Activated T-helper 1 cell treated with anti-CD3 and anti-CD28 coated beads, Interleukin-2, amount 50 U/mL, for 16 hours (primary cell): ENCODE measurements at places on chromosomes 4 and X.

GRCh38 chrX:71629467-71629866, 11.2 kb upstream of the CXCR3 start:
- DNase-seq: no peak

GRCh38 chr4:162506253-162506652, 342.5 kb upstream of the FSTL5 start:
- no peak for DNase-seq

DNA sequence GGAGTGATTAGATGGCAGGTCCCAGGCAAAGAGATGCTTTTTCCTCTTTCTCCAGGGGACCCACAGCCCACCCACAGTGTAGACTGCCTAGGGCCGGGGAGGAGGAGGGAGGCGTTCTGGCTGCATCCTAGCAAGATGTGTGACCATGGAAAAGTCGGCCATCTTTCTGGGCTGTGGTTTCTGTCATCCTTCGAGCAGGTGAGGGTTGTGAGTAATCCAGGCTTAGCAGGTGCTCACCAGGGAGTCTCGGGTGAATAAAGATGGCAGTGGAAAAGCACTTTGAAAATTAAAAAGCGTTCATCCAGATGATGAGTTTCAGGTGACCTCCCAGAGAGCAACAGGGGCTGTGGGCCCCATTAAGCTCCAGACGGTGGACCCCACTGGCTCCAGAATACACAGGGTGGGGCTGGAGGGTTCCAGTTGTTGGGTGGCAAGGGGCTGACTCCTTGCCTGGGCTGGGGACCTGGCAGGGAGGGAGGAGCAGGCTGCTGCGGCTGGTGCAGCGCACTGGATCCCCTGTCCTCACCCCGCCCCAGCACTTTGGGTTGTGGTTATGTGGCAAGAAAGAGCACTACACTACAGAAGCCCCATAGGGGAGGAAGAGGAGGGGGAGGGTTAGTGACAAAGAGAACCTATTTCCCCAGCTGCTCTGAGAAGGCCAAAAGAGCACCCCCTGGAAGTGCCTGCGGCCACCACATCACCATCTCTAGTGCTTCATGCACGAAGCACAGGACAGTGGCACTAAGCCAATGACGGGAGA, 23.7 kb downstream of the ELF4 start:
- DNase-seq: peak; percentile 39

DNA sequence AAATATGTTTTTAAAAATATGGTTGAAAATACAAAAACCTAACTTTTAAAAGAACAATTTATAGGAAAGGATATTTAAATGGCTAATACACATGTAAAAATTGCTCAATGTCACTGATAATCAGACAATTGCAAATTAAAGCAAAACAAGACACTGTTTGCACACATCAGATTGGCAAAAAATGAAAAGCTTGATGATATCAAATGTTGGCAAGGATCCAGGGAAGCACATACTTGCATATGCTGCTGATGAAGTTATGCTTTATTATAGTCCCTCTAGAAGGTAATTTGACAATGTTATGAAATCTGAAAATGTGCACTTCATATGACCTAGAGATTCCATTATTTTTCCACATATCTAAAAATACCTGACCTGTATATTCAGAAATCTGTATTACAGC, 45.7 kb upstream of the EPGN start:
- DNase-seq: no peak

DNA sequence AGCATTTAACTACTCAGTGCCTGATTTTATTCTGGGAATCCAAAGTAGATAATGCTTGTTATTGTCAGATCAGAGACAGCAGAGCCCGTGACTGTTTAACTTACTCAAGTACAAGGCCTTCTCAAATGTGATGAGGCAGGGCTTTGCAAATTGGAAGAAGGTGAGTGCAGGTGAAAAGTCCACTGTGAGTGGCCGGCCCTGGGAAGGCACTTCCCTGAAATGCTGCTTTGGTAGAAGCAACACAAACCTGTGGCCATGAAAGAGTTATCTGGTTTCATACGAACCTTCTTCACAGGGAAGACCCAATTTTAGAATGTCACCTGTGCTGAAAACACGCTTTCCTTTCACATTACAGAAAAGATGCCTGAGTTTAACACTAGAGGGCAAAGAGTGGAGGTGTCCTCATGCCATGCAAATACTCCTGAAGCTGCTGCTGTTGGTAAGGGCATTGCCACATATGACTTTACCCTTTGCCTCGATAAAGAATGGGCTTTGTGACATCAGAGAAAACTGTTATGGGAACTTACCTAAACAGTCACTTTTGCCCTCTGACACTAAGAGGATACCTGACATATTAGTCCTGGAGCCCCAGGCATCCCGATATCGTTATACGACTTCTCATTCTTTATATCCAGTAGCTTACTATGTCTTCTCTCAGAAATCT, 8.0 kb downstream of the PPARGC1A start:
- DNase-seq: no peak

DNA sequence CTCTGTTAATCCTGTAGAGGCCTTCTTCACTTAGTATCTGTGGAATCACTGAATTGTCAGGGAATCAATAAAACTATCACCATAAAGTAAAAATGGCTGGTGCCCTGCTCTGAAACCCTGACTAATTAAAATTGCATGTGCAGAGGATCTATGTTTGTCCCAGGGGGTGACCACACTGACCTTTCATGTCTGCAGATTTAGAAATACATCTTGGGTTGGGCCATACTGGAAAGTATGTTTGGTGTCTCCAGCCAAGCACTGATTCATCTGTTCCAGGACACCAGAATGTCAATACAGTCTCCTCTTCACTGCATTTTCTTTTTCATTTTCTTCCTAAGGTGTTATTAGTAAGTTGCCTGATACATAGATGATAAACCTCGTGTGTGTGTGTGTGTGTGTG, 490.9 kb upstream of the INTU start:
- no peak for DNase-seq

GRCh38 chr4:99612704-99613103, 38.1 kb downstream of the MTTP start:
- no peak for DNase-seq

DNA sequence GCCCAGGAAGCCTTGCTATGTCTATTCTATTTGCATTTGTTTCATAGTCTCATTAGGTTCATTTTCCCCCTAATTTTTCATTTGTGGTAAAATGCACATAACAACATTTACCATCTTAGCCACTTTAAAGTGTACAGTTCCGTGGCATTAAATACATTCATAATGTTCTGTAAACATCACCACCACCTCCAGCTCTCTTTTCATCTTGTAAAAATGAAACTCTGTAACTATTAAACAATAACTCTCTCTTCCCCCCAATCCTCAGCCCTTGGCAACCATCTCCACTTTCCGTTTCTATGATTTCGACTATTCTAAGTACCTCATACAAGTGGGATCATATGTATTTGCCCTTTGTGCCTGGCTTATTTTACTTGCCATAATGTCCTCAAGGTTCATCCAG, 19.9 kb downstream of the ARHGEF38 start:
- no peak for DNase-seq

DNA sequence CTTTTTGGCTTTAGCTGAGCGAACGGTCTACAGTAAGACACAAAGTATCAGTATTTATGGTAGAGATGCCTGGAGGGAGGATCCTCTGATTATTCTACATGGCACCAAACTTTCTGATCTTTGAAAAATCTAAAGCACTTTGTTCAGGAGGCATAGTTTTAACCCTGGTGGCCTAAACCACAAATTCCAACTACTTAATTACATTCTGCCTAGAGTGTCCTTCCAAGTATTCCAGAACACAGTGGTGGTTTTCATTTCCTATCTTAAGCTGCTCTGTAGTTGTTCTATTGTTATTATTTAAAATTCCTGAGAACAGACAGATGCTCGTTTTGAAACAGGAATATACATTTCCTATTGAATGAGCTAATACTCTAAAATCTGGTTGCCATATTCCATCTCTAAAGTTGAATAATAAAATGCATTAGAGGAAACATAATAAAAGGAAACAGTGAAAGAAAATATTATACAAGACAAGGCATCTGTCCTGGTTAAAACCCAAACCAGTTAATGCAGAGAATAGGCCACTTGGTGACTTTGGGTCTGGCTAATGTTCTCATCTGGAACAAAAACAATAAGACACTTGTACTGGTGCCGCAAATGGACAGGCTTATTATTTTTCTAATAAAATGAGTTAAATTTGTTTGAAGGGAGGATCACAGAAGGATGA, 657.4 kb downstream of the SPRY1 start:
- DNase-seq: no peak

- no peak for DNase-seq
Observed at GRCh38 chrX:34877436-34877835, 65.2 kb upstream of the FAM47B start.

DNA sequence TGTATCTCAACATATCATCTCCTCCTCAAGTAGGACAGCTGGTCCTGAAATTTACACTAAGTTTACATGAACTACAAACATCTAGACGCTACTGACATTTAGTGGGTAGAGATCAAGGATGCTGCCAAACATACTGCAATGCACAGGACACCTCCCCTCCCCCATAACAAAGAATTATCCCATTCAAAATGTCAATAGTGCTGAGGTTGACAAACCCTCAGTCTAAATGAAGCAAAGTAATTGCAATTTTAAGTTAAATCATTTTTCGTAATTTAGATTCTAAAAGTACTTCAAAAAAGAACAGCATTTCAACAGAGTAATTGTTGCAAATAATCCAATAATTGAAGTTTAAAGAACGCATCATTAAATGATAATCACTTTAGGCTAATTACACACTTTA, 1.2 kb downstream of the PRMT9 start:
- no peak for DNase-seq

DNA sequence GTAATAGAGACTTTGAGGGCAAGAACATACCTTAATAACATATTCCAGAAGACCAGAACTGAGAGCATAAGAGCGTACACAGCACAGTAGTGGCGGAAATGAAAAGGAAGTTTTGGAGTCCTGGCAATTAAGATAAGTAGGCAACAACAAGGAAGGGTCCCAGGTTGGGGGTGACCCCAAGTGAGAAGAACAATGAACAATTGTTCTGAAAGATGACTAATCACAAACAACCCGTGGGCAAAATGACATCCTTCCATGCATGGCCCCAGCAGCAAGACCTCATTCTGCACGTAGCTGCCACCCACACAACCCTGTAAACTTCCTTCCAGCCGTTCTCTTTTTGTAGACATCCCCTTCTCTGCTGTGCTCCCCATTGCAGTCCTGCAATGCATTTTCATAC, 384.4 kb upstream of the PABPC4L start:
- no peak for DNase-seq

- no peak for DNase-seq
Observed at GRCh38 chr4:100746141-100746739, 228.4 kb upstream of the EMCN start.

GRCh38 chr4:57905965-57906364, 795.8 kb upstream of the IGFBP7 start:
- no peak for DNase-seq

- no peak for DNase-seq
Observed at GRCh38 chr4:62899646-62900364, 1509.4 kb downstream of the TECRL start.

DNA sequence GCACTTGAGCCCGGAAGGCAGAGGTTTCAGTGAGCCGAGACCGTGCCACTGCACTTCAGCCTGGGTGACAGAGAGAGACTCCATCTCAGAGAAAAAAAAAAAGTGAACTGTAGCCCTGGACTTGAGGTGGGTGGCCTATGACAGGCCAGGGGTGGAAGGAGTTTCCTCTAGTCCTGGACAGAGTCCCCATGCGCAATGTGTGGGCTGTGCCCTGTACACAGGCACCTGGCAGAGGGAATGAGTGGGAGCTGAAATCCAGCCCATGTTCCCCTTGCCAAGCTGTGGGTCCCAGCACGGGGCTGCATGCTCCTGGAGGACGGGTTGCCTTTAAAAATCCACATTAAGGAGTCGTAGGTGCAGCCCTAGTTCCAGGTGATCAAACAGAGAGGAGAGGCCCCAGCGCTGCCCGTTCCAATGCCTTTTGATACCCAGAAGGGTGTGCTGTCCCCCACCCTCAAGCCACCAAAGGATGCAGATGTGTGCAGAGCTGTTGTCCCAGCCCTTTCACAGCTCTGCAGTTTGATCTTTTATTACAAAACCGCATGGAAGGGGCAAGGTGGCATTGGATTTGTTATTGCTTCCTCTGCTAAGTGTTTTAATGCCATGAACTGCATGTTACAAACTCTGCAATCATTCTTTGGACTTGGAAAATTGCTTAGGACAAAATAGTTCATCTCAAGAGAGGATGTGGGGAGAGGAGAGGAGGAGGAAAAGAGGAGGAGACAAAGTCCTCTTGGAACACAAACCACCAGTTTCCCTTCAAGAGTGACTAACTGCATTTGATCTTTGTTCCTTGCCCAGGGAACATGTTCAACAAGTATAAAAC, 38.0 kb upstream of the PDK3 start:
- no peak for DNase-seq

DNA sequence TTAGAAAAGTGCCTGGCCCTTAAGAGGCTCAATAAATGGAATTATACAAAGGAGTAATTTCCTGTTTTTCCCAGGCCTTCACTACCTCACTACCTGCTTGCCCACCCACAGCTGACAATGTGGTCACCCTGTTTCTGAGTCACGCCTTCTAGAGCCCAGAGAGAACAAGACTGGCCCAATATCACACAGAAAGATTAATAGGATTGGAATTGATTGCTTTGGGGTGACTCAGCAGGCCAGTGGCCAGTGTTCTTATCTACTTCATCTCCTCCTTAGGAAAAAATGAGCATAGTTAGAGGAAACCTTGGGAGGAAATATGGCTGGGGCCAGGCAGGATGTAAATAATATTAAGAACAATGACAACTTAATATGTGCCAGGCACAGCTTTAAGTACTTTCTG, 4.5 kb upstream of the FGF16 start:
- no peak for DNase-seq

GRCh38 chr4:159946983-159947615, 844.2 kb downstream of the RAPGEF2 start:
- DNase-seq: no peak

DNA sequence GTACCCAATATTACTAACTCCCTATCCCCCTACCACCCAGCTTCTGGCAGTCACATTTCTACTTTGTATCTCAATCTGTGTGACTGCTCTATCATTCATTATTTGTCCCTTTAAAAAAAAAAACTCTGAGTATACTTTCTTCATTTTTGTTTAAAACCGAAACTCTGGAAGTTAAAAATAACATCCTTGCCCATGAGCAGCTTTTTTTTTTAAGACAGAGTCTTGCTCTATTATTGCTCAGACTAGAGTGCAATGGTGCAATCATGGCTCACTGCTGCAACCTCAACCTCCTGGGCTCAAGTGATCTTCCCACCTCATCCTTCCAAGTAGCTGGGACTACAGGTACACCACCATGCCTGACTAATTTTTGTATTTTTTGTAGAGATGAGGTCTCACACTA, 15.8 kb downstream of the UBE2K start:
- no peak for DNase-seq

GRCh38 chr4:43337707-43338106, 445.2 kb downstream of the GRXCR1 start:
- DNase-seq: no peak
